ENCODE measurements at places on chromosomes 12 and 14.

- DNase-seq = no peak
Observed at GRCh38 chr12:132028111-132028510, 78.4 kb downstream of the EP400 start.

DNA sequence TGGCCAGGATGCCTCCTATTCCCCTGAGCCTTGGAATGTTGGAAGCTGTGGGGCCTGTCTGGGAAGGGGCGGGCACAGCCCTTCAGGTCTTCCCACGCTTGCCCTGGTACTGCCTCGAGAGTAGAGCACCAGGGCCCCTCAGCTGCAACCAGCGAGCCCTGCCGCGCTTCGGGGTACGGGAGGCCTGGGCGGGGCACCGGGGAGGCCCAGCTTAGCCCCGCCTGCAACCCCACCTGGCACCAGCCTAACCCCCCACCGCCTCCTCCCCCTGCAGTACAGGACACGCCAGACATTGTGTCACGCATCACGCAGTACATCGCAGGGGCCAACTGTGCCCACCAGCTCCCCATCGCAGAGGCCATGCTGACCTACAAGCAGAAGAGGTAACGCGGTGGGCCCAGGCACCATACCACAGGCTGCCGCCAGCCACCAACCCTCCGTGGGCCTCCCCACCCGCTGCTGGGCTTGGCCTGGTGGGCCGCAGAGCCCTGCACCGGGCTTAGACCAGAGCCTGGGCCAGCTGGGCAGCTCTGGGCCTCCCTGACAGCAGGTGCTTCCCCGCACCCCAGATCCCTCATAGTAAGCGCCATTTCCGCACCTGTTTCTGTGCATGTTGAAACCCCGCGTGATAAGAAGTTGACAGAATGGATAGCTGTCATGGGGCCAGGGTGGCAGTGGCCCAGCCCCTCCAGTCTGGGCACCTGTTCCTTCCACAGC lies 13.6 kb upstream of the TEX22 start:
- DNase-seq = no peak

GRCh38 chr14:23379366-23380196 lies 2.7 kb downstream of the CMTM5 start:
- DNase-seq = peak; percentile 73

GRCh38 chr12:125069616-125070015 lies 4.4 kb downstream of the AACS start:
- no peak for DNase-seq

DNA sequence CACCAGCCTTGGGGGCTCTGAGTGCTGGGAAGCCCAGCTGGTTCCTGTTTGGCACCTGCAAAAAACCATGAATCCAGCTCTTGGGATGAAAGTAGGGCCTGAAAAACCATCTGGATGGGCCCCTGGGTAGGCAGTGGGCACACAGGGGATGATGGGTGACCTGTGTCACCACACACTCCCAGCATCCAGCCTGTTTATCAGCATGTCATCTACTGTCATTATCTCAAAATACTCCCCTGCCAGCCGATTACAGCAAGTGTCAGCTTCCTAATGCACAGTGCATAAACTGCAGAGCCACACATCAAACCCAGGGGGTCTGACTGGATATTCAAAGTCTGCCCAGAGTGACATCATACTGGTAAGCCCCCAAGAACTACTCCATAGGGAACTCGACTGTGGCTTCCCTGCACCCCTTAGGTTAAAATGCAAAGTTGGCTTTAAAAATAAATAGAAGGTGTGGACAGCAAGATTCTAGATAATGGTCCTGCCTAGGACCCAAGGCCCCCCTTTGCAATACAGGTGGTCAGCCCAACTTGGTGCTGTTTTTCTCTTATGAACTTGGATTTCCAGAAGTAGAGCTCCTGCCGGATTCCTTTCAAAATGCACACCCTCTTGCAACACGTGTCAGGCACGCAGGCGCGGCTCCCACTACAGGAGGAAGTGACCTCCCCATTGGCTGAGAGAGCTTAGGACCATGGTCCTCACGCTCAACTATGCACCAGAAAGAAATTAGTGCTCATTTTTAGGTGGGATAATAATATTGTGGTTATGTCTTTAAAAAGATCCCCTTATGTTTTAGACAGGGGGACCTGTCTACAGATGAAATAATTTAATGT lies 94.1 kb downstream of the GCH1 start:
- DNase-seq = no peak

DNA sequence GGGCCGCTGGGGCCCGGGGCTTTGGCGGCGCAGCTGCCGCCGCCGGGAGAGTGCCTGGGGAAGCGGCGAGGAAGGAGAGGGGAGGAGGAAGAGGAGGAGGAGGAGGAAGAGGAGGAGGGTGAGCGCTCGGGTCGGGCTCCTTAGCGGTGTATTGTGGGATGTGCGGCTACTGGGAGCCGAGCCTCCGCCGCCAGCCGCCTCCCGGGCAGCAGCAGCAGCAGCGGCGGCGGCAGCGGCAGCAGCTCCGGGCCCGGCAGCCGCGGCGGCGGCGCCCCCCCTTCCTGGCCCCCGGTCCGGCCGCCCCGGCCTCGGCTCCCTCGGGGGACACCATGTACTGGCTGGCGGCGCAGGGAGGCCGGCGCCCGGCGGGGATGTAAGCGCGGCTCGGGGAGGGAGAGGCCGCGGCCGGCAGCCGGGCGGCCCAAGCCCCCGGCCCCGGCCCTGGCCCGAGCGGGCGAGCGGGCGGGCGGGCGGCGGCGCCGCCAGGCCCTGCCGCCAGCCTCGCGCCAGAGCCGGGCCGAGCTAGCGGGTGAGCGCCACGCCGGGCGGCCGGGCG lies at the start of gene SETD1B:
Gene SETD1B (plus strand): TSS at position 149 of the 556 bp plus-strand sequence. CDS start 729 bp downstream, outside the sequence.
- peak; percentile 57 for DNase-seq

DNA sequence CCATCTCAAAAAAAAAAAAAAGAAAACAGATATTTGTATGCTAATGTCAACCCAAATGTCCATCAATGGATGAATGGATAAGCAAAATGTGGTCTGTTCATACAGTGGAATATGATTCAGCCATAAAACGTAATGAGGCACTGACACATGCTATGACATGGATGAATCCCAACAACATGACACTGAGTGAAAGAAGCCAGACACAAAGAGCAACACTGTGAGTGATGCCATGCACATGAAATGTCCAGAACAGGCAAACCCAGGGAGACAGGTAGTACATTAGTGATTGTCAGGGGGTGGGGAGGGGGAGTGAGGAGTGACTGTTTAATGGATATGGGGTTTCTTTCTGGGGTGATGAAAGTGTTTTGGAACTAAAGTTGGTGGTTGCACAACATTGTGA lies 50.2 kb downstream of the ARL6IP4 start:
- DNase-seq = no peak

DNA sequence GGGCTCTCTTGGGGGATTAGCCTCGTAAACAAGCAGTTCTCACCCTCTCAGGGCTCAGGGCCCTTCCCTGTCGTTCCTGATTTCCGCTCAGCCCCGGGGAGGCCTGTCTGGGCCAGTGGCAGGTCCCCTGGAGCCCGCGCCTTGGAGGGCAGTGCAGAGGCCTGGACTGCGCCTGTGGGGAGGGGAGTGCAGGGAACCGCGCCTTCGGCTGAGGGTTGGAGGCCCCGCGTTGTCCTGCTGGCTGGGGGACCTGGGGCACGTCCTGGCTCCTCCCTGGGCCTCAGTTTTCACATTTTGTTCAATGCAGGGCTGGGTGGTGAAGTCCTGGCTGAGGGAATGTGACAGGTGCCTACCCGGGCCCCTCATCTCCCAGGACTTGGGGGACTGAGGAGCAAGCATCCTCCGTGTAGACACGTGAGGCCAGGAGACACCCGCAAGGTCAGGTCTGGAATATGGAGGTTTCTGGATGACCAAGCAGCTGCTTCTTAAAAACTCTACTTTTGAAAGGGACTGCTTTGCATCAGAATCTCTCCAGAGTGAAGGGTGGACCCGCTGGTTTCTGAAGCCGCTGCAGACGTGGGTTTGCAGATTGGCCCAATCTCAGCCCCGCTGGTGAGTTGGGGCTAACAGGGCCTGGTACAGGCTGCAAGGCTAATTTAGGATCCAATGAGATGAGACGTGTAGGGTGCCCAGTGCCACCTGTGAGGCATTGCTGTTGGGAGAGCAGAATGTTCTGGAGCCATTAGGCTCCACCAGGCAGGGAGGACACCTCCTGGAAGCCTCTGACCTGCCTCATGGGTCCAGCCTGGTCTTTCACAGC lies 80.2 kb downstream of the KIF26A start:
- DNase-seq = no peak

DNA sequence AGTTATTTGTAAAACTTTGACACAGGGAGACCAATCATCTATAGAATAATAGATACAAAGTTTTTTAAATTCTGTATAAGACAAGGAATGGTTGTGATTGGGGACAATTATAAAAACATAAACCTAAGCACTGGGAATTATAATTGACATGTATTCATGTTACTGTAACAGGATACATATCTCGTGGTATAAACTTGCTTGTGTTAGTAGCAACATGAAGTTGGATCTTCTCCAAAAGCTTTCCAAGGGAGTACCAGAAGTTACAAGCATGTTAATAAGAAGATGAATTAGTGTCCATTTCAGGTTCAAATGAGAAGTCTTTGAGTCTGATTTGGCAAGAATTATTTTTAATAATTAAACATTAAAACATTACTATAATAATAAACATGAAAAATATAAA lies 42.2 kb downstream of the CDKL1 start:
- DNase-seq = no peak

DNA sequence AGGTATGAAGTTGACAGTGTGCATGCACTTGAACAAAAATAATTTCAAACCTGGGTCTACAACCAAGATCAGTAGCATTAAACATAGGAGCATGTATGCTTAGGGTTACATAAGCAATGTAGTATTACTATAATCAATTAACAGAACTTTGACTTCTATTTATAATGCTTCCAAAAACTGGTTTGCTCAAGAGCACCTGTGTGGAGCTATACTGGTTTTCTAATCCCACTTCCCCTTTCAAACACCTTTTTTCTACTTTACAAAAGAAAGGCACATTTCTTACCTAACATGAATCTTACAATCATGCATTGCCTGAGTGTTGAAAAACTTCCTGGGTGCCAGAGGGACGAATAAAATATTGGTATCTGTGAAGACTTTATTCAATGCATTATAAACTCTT lies 72.7 kb downstream of the EFCAB11 start:
- no peak for DNase-seq

- no peak for DNase-seq
Observed at GRCh38 chr12:109541413-109541726, 31.9 kb downstream of the MMAB start.

- DNase-seq = no peak
Observed at GRCh38 chr12:91778091-91778832, 367.4 kb downstream of the BTG1 start.

GRCh38 chr14:22471545-22472121 lies 117.4 kb downstream of the DAD1 start:
- DNase-seq = peak; percentile 69

- DNase-seq = peak; percentile 16
Observed at GRCh38 chr14:49306152-49306751, 279.9 kb downstream of the RPS29 start.

DNA sequence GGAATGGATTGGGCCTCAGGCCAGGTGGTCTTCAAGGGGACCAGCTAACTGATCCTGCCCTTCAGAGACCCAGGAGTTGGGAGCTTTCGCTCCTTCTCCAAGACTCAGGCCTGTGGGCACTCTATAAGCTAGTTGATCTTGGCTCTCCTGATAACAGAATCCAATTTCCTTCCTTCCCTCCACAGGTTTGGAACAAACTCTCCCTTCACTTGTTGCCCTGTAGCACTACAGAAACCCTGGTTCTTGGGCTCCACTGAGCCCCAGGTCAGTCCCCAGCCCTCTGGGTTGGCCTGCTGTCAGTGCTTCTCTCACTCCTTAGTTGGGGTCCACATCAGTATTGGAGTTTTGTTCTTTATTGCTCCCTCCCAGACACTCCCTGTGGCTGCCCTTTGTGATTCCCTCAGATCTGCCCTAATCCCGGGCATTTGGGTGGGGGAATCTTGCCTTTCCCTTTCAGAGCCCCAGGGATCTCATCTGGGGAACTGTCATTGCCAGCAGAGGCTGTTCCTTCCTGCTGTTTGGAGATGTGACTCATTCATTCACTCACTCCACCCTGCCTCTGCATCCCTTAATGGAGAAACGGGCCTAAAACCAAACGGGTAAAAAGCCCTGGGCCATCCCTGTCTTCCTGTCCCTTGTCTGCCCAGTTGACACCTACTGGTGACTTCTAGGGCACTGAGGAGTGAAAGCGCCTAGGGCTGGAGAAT lies 4.4 kb upstream of the GPD1 start:
- DNase-seq = no peak

DNA sequence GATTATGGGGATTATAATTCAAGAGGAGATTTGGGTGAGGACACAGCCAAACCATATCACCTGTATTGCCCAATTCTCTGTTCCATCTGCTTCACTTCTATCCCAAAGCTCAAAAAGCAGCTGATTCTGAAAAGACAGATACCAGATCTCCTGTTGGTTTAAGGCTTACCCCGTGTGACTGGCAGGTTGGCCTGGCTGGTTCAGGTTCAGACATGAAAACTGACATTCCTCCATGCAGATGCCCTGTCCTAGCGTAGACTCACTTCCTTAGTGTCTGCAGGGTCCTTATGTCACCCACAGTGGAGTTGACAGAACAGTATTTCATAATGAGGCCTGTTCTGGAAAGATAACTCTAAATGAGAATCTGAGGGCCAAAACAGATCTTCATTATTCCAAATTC lies 61.1 kb upstream of the FLRT2 start:
- DNase-seq = no peak

GRCh38 chr14:104889375-104889757 lies 24.3 kb downstream of the CEP170B start:
- no peak for DNase-seq

GRCh38 chr12:111154147-111154834 lies 214.6 kb downstream of the PHETA1 start:
- DNase-seq = no peak

- no peak for DNase-seq
Observed at GRCh38 chr12:106750524-106750923, 24.0 kb upstream of the RIC8B start.

DNA sequence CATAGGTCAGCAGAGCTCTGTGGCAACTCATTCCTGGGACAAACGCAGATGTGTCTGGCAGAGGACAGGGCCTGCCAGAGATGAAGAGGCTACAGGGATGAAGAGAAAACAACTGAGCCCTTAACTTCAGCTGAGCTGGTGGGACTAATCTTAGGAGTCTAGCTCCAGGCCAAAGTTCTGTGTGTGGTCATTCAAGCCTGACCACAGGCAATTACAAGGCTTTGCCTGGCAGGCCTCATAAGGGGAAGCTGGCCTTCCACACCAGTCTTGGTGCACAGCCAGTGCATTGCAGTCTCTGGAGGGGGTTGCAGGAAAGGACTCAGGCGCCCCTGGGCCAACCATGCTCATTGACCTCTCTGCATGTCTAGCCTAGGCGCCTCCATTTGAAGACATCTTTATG lies 127.6 kb upstream of the DAAM1 start:
- no peak for DNase-seq

GRCh38 chr12:132672678-132673077 lies 14.5 kb downstream of the POLE start:
- no peak for DNase-seq

- no peak for DNase-seq
Observed at GRCh38 chr12:28034271-28034670, 61.7 kb upstream of the PTHLH start.

- no peak for DNase-seq
Observed at GRCh38 chr12:104232609-104233280, 17.2 kb downstream of the TXNRD1 start.

GRCh38 chr12:59808317-59808910 lies 212.6 kb downstream of the SLC16A7 start:
- peak; percentile 17 for DNase-seq

Measured in Caco-2 (cell line).